ENCODE measurements at places on chromosomes 1 and 21. TPM values are rescaled to one million over a fixed set of nuclear protein-coding genes. Genes with fewer than 3 reads are reported as not detected.
A peak's percentile ranks its signal among the peaks of the same experiment; 100 is the strongest.

- peak; percentile 80 for DNase-seq
Observed at GRCh38 chr1:205598841-205599668, 32.8 kb downstream of the ELK4 start.

GRCh38 chr1:23026568-23026967, 7.3 kb downstream of the KDM1A start:
- no peak for DNase-seq

Gene ACTL8
- total RNA-seq: not detected

GRCh38 chr1:10508511-10508951, 33.8 kb downstream of the PEX14 start:
- no peak for DNase-seq

DNA sequence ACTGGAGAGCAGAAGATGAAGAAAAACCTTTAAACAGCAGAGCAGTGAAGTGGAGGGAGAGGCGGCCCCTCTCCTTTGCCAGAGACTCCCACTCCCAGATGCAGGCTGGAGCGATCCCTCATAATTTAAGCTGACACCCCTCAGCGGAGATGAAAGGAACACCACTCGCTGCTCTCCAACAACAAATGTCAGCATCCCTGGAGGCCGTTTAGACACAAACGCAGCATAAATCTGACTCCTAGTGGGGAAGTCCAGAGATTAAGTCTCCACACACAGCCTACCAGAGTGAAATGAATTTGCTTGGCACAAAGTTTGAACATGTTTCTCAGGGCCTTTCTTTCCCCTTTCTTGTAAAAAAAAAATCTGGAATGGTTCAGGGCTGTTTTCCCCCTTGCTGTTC, 137.8 kb downstream of the LMX1A start:
- DNase-seq: no peak

Gene HNRNPCL1
- total RNA-seq: not detected

Gene LRRIQ3
- 0.49 TPM for total RNA-seq

Gene PNRC2
- 85.8 TPM for total RNA-seq

DNA sequence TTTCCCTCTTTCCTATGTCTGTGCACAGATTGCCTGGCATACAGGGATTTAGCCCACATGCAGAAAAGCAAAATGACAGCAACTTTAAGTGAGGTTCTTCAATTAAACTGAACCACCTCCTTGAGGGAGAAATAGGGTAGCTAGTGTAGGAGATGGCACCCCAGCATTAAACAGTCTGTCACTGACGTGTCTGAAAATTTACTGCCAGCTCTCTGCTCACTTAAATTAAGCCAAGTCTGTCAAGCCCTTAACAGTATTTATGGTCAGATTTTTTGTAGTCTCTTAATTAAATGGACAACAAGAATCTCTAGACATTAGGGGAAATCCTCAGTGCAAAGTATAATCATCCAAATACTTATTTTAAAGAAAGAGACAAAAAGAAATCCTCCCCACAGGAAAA, 696.5 kb upstream of the PTBP2 start:
- no peak for DNase-seq

GRCh38 chr1:195075973-195076372, 1532.3 kb downstream of the KCNT2 start:
- DNase-seq: no peak

GRCh38 chr1:93635614-93636543, 45.8 kb downstream of the BCAR3 start:
- no peak for DNase-seq

GRCh38 chr1:198849093-198849492, 210.3 kb downstream of the PTPRC start:
- DNase-seq: no peak

DNA sequence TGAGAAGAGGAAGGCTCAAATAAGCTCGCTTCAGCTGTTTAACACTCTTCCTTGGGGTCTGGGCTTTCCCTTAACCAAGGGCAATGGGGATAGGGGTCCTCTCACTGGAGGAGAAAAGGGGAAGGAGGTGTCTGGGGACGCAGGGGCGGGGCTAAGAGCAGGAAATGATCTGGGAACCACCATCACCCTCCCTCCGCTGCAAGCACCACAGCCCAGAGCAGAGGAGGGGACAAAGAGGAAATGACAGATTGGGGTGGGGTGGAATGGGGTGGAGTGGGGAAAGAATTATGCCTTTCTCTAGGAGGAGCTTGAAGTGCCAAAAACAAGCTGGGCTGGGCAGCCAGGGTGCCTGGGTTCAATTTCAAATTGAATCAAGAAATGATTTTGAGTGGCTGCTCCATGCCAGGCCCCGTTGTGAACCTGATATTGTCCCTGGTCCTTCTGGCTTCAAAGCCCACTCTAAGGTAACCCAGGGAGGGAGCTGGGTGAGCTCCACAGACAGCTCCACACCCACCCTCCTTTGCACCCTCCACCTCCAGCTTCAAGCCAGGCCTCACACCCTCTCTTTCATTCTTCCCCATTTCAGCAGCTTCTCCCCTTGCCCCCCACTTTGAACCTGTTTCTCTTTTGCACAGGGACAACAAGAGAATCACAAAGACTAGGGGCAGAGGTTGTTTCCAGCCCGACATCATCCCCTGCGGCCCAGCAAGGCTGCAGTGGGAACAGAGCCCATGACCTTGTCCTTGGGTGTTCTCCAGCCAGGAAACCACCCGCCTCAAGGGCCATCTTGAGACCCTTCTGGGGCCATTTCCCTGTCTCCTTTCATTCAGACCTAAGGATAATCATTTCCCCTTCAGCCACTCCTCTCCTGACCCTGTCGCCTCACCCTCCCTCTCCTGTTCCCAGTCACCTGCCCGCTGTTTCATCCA, 1.1 kb downstream of the ARHGAP30 start:
- peak; percentile 87 for DNase-seq

DNA sequence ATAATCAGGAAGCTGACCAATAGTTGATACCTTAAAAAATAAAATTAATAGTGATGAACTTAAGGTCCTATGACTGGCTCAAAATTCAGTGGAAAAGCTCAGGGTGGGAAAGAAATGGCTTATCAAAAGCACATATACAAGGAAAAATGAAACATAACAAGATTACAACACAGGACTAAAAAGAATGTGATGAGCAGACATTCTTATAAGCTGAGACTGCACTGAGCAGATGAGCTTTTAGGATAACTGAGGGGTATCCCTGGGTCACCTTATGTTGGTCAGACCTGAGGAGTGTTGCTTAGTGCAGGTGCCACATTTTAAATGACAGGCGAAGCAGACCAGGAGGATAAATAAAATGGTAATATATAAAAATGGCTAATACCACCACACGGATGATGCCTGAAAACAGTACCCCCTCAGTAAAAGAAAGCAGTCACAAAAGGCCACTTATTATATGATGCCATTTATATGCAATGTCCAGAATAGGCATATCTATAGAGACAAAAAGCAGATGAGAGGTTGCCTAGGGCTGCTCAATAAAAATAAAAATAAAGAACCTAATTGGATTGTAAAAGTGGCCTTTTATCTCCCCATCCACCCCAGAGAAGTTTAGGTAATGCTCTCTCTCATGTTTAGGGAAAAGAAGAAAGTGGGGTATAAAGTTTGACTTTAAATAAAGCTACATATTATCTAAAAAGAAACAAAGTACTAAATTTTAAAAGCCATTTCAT, 163.9 kb downstream of the SLC45A1 start:
- no peak for DNase-seq

DNA sequence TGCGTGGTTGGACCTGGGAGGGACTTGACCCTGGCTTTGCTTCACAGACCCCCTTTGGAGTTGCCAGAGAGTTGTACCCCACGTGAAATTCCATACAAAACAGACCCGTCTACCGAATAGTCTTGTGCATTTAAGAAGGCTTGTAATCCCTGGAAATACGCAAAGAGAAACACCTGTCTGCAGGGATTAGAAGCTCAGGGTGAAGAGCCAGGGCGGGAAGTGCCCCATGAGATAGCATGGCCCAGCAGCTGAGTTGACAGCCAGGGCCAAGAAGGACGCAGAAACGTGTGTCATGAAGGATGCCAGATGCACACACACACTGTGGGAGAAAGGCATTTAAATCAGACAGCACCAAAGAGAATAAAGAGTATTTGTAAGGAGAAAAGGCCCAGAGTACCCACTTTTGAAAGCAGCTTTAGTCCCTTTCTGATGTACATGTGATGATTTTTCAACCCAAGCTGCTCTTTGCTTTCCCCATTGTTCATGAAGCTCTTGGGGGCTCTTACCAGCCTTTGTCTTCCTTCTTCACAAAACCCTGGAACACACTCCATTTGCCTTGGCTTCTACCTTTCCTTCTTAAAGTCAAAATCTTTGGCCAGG, 46.6 kb downstream of the PCP4 start:
- DNase-seq: no peak

- DNase-seq: no peak
Observed at GRCh38 chr1:32447469-32448185, 17.2 kb upstream of the ZBTB8B start.

Gene S100A8
- total RNA-seq: 79.9 TPM

GRCh38 chr1:77832901-77833300, 53.5 kb downstream of the MIGA1 start:
- DNase-seq: no peak

Gene EFNA4
- 2.1 TPM for total RNA-seq

DNA sequence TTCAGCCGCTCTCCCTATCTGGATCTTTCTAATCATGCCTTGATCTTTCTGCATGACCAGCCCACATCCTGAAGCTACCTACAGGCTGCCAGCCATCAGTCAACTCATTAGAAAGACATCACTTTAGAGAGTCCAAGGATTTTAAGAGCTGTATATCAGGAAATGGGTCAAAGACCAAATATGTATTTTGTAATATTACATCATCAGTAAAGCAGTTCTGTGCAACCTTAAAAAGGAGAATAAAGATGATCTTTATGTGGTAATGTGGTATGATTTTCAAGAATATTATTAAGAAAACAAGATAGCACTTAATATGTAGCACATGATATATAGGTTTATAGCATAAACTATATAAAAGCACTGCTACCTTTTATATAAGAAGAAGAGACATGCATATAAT, 47.6 kb downstream of the SLC30A7 start:
- DNase-seq: no peak

DNA sequence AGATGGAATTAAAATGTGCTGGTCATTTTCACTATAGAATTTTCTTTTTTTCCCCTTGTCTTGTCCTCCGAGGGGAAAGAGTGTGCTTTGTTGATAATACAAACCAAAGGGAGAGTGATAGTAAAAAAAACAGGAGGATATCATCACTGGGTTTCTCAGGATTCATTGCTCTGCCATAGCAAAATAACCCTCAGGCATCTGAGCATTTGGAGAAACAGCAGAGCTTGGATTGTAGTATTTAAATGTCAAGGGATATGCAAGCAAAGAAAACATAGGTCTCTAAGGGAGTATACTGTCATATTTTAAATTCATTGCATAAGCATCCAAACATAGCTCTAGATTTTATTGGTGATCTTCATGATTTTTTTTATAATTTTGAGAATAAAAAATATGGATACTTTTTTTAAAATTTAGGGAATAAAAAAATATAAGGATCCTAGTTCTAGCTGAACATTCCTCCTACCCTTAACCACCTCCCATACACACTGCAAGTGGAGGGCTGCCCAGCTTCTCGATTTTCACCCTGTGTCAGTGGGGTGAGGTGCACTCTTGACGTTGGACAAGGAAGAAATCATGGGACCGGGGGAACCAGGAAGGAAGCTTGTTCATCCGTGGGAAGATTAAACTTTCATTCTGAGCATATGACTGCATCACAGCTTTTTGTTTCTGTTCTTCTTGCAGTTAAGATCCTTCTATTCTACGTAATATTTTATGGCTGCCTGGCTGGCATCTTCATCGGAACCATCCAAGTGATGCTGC, 4.4 kb downstream of the ATP1B1 start:
- no peak for DNase-seq

- DNase-seq: no peak
Observed at GRCh38 chr1:40092706-40093639, 4.1 kb downstream of the PPT1 start.

DNA sequence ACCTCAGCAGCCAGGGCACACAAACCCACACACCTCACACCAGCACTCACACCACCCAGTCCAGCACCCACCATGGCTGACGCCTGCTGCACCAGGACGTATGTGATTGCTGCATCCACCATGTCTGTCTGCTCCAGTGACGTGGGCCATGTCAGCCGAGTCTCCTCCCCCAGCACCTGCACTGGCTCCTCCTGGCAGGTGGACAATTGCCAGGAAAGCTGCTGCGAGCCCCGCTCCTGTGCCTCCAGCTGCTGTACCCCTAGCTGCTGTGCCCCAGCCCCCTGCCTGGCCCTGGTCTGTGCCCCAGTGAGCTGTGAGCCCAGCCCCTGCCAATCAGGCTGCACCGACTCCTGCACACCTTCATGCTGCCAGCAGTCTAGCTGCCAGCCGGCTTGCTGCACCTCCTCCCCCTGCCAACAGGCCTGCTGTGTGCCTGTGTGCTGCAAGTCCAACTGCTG, at the start of gene KRTAP10-8:
Gene KRTAP10-8 (plus strand): TSS at position 51 of the 458 bp plus-strand sequence. CDS start 22 bp downstream, at position 73.
- no peak for DNase-seq

Gene ADAMTS5
- total RNA-seq: 3.6 TPM

- peak; percentile 45 for DNase-seq
Observed at GRCh38 chr1:1171161-1171545, 2.5 kb upstream of the TTLL10 start.

DNA sequence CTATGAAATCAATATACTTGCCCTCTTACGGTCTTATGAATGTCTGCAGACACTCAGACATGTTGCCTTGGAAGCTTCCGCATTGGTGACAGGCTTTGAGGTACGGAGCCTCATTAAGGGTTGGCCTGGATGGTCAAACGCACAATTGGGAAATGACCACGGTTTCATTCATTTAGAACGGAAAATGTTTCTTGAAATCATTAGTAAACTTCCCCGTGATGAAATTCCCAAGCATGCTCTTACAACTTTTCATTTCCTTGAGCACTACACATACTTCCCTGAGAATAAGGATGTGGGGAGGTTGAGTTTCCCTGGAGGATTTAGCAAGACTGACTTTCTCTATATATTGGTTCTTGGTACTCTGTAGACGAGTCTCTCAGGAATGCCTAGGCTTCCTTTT, 146.3 kb downstream of the HLX start:
- DNase-seq: no peak

Gene RAP1GAP
- 4.5 TPM for total RNA-seq

- no peak for DNase-seq
Observed at GRCh38 chr21:44917446-44918106, 3.1 kb downstream of the ITGB2 start.

- DNase-seq: peak; percentile 95
Observed at GRCh38 chr1:228487336-228488124, at the start of gene RNF187. Gene RNF187 (plus strand): TSS chr1:228487382.

DNA sequence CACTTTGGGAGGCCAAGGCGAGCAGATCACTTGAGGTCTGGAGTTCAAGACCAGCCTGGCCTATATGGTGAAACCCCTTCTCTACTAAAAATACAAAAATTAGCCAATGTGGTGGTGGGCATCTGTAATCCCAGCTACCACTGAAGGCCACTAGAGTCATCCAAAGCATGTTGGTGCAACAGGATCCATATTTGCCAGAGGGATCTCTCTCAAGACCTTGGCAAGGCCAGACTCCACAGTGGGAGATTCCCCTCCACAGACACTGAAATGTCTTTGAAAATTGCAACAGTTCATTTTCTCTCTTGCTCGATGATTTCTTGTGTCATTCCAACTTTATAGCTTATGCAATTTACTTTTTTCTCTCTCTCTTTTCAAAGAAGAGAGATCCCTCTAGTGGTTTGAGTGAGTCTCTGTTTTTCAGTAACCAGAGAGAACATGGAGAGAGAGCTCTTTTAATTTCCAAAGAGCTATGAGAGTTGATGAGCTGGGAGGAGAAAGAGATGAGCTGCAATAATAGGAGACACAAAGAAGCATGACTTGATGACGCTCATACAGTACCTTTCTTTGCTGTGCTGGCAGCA, 176.8 kb upstream of the USP25 start:
- DNase-seq: no peak

Gene NHLH1
- not detected for total RNA-seq

GRCh38 chr21:26845066-26845758, at the start of gene ADAMTS1:
Gene ADAMTS1 (minus strand): TSS chr21:26845409. CDS start chr21:26844954, 455 bp downstream.
- DNase-seq: peak; percentile 94

Data from Right ventricle myocardium inferior (tissue), 1 donor.